ENCODE measurements at places on chromosomes 1 and 21.

DNA sequence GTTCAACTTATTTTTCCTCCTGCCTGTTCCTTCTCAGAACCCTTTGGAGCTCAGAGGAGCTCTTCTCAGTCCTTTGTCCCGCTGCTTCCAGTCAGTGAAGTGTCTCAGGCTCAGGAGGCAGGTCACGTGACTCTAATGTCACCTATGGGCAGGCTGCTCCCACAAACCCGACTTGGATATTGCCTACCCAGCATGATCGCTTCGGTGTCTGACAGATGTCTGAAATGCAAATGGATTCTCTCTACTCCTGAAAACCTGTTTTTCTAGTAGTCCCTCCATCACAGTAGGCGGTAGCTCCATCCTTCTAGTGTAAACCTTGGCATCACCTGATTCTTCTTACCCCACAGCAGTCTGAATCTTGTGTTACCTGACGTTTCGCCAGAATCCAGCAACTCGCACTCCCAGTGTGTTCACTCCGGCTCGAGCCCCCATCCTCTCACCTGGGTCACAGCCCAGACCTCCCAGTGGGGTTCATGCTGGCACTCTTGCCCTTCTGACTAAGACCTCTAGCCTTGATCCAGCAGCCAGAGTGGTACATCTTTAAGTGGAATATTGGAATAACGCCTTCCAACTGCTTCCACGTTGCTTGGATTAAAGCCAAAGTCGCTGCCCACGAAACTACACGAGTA, 5.4 kb downstream of the PADI6 start:
- no peak for DNase-seq

- no peak for DNase-seq
Observed at GRCh38 chr1:170044187-170044586, 30.3 kb downstream of the KIFAP3 start.

- no peak for DNase-seq
Observed at GRCh38 chr21:14070968-14071367, 139.8 kb downstream of the LIPI start.

- no peak for DNase-seq
Observed at GRCh38 chr1:151681923-151682322, 34.7 kb downstream of the CELF3 start.

GRCh38 chr21:35838987-35839763, 221.2 kb downstream of the SETD4 start:
- no peak for DNase-seq

DNA sequence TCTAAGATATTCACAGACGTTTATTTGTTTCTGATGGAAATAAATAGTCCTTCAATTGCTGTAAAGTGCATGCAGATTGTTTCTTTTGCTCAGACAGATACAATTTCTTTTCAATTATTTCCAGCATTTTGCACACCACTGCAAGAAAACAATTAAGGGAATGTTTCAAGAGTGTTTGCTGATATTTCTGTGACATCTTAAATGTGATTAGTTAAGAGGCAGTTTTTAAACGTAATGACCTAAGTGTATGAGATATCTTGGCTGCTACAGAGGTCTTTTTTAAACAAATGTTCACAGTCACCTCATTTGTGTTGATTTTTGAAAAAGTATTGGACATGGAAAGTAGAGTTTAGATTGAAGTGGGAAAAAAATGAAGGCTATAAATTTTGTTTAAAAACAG, 262.3 kb upstream of the BRINP3 start:
- DNase-seq = no peak

GRCh38 chr1:177933881-177934280, 36.0 kb downstream of the SEC16B start:
- no peak for DNase-seq
